ENCODE measurements at places on chromosomes 5 and 9.

DNA sequence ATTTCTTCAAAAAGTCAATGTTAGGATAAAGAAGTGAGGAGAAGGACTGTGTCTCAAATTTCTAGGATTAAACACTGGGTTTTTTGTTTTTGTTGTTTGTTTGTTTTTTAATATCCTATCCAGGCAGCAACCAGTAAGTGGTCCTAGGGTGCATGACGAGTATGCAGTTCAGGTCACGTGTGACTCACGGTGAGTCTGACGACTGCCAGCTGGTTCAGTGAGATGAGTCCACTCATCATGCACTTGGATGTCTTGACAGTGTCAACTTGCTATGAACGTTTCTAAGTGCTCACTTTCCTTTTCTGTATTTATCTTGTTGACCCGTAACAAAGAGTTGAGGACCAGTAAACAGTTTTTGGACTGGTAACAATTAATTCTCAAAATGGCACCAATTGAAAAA lies 32.7 kb downstream of the ATG10 start:
- DNase-seq = no peak

DNA sequence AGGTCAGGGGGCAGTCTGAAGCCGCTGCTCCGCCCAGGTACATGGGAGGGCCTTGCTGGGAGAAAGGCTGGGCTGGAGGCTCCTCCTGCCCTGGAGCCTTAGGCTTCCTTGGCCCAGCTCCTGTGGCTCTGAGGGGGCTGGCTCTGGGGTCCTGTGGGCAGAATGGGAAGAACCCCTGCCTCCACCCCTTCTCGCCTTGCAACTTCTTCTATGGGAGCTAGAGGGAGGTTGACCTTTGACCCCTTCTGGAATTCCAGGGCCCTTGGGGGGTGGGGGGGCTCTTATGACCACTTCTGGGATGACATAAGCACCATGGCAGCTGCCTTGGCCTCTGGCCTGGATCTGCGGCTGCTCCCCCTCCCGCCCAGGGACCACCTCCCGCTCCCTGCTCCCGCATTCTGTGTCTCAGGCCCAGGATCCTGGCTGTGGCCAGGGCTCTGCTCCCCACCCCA lies 32.2 kb downstream of the IER5L start:
- DNase-seq = no peak

GRCh38 chr9:86713470-86713869 lies 233.8 kb downstream of the GAS1 start:
- no peak for DNase-seq

DNA sequence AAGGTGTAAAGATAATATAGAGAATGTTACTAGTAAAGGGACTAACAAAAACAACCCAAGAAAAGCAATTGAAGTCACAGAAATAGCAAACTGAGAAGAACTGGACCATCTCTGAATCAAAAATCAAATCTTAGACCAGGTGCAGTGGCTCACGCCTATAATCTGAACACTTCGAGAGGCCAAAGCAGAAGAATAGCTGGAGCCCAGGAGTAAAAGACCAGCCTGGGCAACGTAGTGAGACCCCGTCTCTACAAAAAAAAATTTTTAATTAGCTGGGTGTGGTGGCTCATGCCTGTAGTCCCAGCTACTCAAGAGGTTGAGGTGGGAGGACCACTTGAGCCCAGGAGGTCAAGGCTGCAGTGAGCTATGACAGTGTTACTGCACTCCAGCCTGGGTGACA lies 27.3 kb downstream of the WNT8A start:
- no peak for DNase-seq

- no peak for DNase-seq
These were observed 7.7 kb downstream of the PFN3 start for GRCh38 chr5:177392765-177393164.

GRCh38 chr5:87916320-87916719 lies 352.3 kb downstream of the TMEM161B start:
- no peak for DNase-seq

DNA sequence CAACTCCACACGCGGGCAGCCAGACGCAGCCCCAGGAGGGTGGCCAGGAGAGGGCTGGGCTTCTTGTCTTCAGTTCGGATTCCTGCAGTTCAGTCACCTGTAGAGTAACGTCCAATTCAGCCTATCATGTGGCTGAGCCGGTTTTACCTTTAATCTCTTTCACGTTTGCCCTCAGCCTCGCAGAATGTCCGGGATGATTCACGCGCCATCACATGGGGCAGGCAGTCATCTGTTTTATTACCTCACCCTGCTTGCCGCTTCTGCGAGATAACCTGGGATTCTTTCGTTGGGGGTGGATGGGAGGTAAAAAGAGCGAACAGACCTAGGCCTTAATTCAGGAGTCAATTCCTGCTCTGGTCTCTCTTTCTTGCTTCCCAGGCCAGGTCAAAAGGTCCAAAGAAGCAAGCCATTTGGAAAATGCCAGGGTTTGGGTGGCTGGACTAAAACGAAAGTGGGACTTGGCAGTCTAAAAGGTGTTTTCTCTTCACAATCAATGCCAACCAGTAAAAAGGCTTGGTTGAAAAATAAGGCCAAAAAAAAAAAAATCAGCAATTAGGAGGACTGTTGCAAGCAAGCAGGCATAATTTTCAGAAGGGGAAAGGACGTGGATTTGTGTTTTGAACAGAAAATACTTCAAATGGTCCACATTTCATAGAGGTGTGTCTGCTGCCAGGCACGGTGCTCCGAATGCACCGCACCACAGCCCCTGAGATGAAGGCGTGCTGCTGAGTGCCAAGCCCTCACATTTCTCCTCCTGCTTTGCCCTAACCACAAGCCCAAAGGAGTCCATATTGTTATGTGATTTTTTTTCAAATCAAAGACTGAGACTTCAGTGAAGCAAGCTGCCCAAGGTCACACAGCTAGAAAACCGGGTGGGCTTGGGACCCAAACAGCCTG lies 2.8 kb upstream of the WWC1 start:
- no peak for DNase-seq

DNA sequence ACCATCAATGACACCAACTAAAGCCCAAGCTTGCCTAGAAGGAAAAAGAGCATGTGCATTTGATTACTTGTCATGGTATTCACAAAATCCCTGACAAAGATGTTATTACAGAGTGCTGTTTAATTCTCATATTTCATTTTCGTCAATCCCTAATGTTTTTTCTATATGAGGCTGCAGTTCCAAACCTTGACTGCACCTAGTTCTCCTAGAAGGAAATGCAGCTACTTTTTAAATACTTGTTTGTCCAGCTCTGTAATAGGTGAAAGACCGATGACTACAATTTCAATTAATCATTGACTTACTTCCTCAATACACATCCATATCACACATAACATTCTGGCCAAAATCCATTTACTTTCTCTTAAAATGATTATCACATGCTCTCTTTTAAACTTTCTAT lies 28.1 kb downstream of the CEMIP2 start:
- no peak for DNase-seq

DNA sequence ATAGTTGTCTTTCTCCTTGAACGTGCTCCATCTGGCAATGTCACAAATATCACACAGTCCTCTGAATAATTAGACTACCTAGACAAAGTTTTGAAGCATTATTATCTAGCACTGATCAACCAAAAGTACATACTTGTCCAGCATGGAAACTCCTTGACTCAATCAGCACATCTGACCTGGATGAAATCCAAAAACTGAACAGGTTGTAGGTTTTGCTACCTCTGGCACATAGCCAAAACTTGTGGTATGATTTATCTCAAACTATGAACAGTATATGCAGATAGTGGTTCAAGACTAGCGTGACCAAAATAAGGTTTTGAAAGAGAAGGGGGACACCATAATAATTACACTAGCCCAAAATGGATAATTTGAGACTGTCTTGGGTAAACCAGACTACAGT lies 158.1 kb downstream of the ARRDC3 start:
- DNase-seq = no peak

DNA sequence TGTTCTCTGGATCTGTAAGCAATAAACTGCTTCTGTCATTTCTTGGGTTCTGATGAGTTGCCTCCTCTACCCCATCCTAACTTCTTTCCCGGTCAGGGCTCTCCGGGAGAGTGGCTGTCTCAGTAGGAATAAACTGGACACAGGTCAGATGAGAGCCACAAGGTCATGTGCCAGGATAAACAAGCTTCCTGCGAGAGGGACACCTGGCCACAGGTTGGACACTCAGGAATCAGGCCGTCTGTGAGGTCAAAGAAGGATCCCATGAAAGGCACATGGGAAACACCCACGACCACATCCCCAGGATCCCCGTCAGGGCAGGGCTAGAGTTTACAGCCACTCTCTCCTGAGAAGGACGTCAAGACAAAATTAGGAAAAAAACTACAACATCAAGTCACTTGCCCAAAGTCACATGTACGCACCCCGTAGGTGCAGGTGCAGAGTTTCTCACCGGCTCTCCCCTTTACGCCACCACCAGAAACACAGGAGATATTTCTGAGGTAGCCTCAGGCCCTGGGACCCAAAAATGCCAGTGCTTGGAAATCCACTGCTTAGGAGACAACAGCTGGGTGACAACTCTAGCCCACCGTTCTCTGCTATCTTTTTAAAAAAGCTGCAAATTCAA lies 28.7 kb downstream of the CCT5 start:
- no peak for DNase-seq

- DNase-seq = no peak
These were observed 130.7 kb upstream of the GAS1 start for GRCh38 chr9:87077986-87078385.

Measured in Peyer's patch (tissue), 4 donors.